ENCODE measurements at places on chromosomes 11 and 22.

DNA sequence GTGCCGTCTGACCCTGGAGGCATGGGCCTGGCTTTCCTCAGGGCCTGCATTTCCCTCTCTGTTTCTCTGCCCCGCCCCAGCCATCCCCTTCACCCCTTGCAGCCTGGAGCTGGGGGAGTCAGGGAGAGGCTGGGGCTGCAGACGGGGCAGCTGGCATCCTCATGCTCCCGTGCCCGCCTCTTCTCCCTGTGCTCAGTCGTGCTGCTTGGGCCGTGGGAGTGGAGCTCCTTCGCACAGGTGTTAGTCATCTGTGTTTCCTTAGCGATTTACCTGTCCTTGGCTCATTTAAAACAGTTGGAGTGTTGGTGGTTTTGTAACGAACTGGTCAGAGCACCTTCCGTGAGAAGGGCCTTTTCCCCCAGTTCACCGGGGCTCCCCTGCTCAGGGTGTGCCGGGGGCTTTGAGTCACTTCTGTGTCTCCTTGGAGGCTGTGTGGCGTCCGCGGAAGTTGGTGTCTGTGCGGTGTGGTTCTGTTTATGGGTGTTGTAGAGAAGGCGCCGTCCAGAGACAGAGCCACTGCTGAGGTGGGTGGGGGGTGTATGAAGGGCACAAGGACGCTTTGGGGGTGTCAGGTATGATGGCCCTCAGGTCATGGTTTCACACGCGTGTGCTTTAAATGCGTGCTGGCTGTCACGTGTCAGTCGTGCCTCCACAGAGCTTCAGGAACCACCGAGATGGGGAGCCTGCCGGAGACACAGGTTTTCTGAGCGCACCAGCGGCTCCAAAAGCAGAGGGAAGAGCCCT, 19.5 kb downstream of the BRSK2 start:
- DNase-seq, result no peak

- peak; percentile 98 for DNase-seq
These were observed 16.3 kb downstream of the CRYBB2 start for GRCh38 chr22:25235547-25236290.

- DNase-seq, result no peak
These were observed 3.3 kb upstream of the KMT5B start for GRCh38 chr11:68216171-68216938.

GRCh38 chr11:44306918-44307244, 3.1 kb downstream of the ALX4 start:
- DNase-seq, result no peak

GRCh38 chr11:1466784-1467183, 19.8 kb downstream of the MOB2 start:
- DNase-seq, result no peak

GRCh38 chr11:66853242-66854229, 3.3 kb upstream of the LRFN4 start:
- DNase-seq, result no peak

- no peak for DNase-seq
These were observed 39.7 kb upstream of the CCDC89 start for GRCh38 chr11:85725510-85726258.

DNA sequence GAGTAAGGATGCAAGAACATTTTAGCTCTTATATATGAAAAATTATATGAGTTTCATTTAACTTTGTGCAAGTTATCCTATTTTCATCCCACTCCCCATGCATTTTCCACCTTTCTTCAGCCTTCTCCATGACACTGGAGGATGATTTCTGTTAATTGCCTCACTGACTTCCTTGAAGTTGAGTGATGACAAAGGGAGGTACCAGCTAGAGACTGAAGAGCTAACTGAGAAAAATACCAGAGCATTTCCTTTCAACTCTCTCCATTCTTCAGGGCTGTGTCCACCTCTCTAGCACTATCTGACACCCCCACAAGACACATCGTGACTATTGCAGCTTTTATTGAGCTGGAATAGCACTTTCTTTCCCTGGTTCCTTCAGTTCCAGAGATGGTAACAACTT, 711.6 kb upstream of the LRRC4C start:
- DNase-seq, result no peak

GRCh38 chr11:119865661-119866156, 136.7 kb upstream of the NECTIN1 start:
- no peak for DNase-seq

- no peak for DNase-seq
These were observed 943.7 kb downstream of the METTL15 start for GRCh38 chr11:29051935-29052334.

- DNase-seq, result peak; percentile 83
These were observed 4.5 kb upstream of the NOL12 start for GRCh38 chr22:37681556-37682049.

GRCh38 chr22:40409613-40410113, 39.3 kb downstream of the SGSM3 start:
- DNase-seq, result no peak

GRCh38 chr11:31610544-31610943, 101.0 kb downstream of the ELP4 start:
- DNase-seq, result no peak

DNA sequence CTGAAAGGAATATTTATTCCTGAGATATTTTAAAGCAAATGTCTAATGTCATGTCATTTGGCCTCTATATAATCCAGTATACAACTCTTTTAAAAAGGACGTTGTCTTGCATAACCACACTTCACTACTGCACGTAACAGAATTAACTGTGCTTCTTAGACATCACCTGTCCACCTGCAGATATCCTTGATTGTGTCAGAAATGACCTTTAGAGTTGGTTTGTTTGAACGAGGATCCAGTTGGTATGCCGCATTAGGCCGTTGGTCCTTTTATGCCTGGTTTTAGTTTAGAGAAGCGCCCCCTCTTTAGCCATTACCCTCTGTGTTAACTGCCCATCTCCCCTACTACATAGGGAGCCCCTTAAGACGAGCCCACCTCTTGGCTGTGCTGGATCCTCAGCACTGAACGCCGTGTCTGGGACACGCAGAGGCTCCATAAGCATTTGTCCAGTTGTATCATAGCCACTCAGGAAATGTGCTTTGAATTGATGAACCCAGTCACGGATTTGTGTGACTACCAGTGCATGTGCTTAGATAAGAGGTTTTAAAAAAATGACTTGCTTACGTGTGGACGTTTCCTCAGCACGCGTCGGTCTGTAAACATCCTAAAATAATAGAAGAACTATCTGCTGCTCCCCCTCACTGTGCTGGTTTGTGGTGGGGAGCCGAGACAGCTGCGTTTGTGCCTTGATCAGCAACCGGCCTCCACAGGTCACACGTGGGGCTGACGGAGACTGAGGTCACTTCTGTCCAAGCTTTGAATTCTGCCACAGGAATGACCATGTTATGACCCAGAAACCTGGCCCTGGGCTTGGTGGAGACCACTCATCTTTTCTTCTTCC, 4.0 kb downstream of the MICAL2 start:
- no peak for DNase-seq

Data from GM10248 (cell line).